Foreskin melanocyte (primary cell): ENCODE measurements at places on chromosomes 2 and 18.

- DNase-seq: peak; percentile 57
Observed at GRCh38 chr2:46187112-46187618, 110.0 kb upstream of the EPAS1 start.

DNA sequence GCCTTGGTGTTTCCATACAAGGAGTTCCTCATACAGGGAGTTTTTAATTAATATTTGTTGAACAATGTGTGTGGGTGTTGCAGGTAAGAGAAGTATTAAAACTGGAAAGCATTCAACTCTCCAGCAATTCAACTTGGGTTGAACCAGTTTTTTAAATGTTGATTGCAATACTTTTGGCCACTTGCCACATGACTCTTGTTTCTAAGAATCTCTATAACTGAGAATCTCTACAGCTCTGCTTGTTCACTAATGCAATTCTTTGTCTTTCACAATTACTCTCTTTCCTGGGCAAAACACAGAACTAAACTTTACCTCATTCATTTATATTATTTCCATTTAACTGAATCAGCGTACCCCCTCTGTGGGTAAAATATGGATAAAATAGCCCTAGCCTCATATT is 429.4 kb downstream of the ARHGAP15 start:
- no peak for DNase-seq

DNA sequence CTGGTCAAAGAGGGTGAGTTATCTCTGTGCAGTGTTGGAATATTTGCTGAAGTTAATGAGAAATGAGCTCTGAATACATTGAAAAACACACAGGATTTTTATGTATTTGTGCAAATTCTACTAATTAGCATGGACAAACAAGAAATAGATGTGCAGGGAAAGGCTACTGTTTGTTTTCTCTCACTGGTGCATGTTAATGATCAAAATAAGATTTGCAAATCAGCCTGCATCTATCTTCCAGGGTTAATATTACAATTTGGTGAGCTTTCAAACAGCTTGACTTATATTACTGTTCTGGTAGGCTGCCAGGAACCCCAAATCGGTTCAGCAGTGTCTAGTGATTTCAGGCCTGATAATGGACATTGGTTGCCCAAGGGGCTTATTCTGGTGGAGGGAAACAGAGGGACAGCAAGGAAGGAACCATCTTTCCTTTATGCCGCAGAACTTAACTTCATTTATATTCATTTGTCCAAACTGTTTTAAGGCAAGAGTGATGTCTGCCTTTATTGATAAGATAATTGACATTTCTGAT is 93.8 kb upstream of the REG3A start:
- DNase-seq: no peak

DNA sequence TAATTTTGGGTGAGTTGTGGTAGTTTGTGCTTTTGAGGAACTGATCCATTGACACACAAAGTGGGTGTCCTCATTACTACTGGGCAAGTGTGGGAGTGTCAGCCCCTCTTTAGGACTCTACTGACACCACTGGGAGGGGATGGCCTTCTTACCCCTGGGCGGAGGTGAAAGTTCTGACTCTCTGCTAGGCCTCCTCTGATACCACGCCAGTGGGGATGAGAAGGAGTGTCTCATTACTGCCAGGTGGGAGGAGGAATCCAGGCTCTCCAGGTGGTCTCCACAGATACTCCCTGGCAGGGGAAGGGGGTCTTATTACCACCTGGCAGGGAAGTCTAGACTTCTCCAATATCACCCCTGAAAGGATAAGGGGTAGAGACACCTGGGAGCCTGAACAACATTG is 9.1 kb downstream of the LCLAT1 start:
- no peak for DNase-seq

DNA sequence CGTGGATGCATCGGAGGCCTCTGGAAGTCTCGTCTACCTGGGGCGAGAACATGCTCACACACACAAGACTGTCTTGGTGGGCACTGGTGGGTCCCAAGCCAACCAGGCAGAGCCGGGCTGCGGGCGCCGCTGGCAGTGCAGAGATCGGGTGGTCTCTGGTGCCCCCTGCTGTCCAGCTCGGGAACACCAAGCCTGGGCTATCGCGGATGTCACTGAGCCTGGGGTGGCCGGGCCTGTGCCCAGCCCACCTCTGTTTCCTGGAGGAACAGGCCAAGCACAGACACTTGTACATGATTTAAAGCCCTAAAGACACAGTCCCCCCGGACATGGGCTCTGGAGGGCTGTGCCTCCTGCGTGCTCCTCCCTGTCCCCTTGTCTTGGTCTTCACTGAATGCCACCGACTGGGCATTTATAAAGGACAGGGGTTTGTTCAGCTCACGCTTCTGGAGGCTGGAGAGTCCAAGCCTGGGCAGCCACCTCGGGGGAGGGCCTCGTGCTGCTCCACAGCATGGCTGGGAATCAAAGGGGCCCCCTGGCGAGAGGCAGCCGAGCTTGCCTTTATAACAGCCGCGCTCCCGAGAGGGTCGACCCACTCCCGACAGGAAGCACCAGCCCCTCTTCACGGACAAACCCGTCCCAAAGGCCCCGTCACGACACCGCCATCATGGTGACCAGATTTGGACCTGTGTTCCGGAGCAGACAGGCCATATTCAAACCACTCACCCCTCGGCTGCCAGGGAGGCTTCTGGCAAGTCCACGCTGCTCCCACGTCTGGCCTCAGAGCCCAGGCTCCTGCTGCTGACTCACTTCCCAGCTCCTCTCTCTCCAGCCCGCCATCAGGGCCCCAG is 3.6 kb upstream of the OTOS start:
- DNase-seq: peak; percentile 28

DNA sequence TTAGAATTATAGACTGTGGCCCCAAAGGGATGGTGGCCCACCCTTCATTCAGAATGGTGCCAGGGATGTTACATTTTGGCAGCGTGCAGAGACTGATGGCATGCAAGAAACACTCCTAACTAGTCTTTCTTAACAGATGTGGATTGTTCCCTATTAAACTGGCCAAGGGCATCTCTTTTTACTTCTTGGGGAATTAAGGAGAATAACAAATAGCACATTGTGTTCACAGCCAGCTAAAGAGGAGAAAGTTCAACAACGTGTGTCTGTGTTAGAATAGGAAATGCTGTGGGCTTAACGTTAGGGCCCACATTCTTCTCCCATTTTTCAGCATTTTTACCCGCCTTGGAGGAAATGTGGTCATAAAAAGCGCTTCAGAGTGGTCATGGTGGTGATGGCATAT is 404.8 kb downstream of the CDH2 start:
- DNase-seq: peak; percentile 99

GRCh38 chr2:110680709-110681108 is 2.8 kb upstream of the BUB1 start:
- DNase-seq: no peak

GRCh38 chr2:206693399-206694137 is 24.6 kb downstream of the DYTN start:
- peak; percentile 50 for DNase-seq

GRCh38 chr2:27379383-27379835 is 1.1 kb downstream of the ZNF513 start:
- no peak for DNase-seq

- no peak for DNase-seq
Observed at GRCh38 chr2:238415036-238415764, 11.5 kb upstream of the ASB1 start.

GRCh38 chr2:20571644-20572215 is 79.2 kb downstream of the HS1BP3 start:
- no peak for DNase-seq

DNA sequence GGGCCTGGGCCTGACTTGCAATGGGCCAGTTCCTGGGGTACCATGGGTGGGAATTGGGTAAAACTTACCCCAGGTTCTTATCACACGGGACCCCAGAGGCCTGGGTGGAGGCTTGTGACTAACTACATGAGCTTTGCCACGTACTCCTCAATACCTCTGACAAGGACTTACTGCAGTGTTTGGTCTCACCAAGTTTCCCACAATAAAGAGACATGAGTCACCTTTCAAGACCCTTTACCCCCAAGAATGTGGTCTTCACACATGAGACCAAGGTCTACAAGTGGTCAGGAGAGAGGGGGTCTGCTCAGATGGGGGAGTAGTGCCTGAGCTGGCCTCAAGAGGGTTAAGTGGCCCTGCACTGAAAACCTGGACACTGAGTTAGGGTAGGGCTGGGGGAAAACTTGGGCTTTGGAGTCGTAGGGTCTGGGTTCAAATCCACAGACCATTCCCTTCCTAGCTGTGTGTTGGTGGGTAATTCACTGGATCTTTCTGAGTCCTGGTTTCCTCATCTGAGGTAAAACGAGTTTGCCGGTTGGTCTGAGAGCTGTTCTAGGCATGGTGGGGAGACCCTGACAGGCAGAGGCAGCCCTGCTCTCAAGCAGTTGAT is 2.0 kb upstream of the GNLY start:
- no peak for DNase-seq

DNA sequence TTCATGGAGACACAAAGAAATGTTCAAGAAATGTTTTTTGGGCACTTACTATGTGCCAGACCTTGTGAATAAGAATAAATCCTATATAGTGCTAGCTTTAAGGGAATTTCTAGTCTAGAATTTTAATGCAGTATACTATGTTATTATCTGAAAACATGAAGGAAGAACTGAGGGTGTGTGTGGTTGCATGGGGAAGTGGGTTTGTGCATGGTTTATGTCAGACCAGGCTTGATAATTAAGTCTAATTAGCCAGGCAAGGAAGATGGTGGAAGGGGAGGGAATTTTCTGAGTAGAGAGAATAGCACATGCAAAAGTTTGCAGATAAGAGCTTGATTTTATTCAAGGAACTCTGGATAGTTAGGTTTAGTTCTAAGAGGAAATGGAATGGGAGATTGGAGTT is 6.5 kb downstream of the RBBP8 start:
- DNase-seq: no peak

DNA sequence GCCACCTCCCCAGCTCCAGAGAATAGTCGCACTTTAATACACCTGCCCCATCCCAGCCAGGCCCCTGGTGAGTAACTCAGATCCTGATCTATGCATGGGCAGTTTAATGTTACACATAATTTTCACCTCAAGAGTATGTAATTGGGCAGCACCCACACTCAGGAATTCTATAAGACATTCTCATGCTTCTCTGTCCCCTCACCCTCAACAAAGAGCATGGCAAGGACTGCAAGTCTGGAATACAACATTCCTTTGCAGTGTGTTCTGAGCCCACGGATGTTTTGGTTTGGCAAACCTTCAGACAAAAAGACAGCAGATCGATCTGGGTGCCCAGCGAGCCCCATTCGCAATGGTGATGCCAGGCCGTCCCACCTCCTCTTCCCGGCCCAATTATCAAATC is 4.9 kb upstream of the SLC14A1 start:
- no peak for DNase-seq

DNA sequence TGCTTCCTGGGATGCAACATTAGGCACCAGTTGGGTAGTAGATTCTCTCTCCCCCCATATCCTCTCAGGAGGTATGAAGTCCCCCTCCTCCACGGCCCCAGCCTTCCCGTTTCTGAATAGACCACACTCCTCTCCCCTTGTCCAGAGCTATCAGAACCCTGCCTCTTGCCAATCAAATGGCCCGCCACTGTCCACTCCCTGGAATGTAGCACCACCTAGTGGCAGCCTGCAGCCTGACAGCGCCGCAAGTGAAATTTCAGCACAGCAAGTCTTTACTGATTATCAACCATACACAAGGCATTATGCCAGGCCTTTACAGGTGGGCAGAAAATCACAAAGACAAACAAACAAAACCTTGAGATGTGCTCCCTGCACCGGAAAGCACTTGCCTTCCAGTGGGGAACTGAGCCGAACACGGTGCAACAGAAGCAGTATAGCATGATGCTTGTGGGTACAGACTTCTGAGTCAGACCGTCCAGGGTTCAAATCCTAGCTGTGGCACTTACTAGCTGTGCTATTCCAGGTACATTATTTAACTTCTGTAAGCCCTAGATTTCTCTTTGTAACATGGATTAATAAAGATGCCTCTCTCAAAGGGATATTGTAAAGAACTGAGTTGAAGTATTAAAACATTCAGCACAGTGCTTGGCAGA is 174.0 kb downstream of the SMAD2 start:
- DNase-seq: peak; percentile 29

GRCh38 chr2:29110916-29111535 is 4.2 kb upstream of the CLIP4 start:
- no peak for DNase-seq

DNA sequence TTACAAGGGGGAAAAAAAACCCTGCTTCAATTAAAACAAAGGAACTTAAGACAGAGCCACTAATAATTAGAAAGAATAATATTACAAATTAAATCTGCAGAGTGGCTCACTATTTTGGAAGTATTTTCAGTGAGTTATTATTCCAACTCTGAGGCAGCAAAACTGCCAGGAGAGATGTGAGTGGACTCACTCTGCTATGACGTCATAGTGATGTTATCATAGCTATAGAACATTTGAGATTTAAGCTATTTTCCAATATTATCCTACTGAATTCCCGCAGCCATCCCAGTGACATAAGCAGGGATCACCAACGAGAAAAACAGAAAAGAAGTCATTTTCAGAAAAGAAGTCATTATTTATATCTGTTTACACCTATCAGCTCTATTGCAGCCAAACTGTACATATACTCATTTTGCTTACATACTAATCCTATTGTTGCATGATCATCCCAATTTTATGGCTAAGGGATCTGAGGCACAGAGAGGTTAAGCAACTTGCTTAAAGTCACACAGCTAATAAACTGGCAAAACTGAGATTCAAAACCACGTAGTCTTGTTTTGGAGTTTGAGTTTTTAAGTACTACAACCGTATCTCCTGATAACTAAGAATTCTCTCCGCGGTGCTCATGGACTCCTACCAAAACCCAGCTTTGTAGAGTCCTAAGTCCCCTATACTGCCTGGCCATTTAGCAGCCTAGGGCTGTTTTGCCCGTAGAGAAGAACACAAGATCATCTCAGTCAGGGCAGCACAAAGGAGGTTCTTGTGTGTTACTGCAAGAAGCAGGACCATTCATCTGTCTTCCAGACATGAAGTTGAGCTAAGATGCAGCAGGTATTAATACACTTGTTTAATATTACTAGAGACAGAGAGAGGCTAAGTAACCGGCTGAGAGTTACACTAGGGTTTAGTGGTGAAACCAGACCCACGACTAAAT is 299.8 kb downstream of the TCF4 start:
- DNase-seq: peak; percentile 24

- no peak for DNase-seq
Observed at GRCh38 chr2:31812051-31812798, 198.6 kb downstream of the MEMO1 start.

DNA sequence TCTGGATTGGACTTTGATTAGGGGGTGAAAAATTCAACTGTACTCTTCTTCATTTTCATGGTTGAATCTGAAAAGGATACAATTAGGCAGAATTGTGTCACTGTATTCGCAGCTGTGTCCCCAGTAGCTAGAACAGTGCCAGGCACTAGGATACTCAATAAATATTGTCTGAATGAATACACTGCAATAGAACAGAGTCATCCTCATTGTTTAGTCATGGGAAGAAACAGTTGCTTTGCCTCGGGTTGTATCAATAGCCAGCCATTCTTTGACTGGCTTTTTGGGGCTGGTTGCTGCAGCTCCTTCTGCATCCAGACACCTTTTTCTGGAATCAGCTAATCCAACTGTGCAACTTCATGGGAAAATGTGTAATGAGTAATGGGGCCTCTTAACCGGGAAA is 18.1 kb upstream of the DYNC1I2 start:
- peak; percentile 11 for DNase-seq

DNA sequence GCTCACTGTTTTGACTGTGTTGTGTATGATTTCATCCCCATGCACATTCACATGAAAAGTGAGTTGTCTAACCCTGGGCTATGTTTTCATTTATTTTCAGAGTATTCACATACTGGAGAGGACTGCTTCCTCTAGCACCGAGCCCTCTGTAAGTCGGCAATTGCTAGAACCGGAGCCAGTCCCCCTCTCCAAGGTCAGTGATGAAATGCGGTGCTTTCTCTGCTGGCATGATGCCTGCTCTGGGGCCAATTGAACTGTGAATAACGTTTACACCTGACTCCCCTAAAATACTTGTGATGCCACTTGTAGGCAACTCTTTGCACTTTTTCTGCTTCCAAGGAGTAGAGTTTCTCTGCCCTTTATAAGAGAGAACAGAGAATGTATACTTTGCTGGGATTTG is 126.9 kb downstream of the PRKRA start:
- no peak for DNase-seq
